AG04449 (cell line): ENCODE measurements at places on chromosomes 13 and 19.
A peak's percentile ranks its signal among the peaks of the same experiment; 100 is the strongest.

DNA sequence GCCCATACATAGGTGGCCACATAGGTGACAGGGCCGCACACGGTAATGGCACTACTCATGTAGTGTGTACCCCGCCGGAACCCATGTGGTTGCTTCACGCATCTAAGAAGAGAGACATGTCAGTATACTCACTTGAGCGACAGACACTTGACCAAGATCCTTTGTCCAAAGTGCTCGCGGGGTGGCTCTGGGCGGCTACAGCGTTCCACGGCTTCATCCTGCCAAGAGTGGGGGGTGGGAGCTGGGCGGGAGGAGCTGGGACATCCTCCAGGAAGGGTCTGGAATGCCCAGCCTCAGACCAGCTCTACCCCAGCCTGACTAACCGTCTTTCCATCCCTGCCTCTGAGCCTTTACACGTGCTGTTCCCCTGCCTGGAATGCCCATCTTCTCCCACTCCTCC is 8.5 kb downstream of the ANGPTL8 start:
- no peak for DNase-seq

DNA sequence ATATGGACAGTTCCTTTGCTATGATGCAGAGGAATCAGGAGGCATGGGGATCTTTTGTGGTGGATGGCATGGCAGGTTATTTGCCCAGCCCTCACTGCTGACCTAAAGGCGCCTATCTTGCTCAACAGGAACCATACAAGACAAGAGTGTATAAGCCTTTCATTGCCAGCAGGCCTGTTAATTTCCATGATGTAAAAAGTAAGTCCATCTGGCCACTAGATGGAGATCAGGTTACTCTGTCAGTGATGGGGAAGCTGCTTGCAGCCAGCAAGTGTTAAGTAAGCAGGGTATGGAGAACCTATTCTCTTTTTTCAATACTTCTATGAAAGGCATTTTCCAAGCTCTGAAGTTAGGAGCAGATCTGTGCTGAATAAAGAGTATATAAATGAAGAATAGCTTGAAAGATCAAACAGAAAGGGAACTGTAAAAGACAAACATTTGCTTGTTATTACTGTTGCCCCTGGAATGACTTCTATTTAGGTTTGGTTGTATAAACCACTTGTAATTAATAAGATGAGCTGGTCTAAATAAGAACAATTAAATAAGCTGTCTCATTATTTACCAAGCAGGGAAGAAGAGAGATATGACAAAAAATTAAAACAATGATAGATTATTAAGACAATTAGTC is 210.9 kb downstream of the RGCC start:
- DNase-seq, result peak; percentile 81

DNA sequence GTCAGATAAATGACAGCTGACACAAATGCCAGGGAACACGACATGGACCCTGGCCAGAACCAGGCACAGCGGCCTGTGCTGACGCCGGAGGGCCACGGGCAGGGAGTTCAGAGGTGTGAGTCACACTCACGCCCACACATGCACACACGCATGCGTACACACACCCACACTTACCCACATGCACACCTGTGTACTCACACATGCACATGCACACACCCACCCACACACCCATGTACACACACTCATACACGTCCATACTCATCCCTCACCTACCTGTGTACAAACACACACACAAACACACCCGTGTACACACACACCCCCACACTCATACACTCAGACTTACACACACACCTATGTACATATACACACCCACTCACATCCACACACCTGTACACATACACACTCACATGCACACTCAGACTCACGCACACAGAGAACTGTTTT is 40.4 kb downstream of the MLLT1 start:
- DNase-seq, result no peak

- no peak for DNase-seq
Measured at GRCh38 chr13:59951011-59951410, 212.7 kb downstream of the DIAPH3 start.
